Naive thymus-derived CD8-positive, alpha-beta T cell (primary cell): ENCODE measurements at places on chromosomes 4 and X.

DNA sequence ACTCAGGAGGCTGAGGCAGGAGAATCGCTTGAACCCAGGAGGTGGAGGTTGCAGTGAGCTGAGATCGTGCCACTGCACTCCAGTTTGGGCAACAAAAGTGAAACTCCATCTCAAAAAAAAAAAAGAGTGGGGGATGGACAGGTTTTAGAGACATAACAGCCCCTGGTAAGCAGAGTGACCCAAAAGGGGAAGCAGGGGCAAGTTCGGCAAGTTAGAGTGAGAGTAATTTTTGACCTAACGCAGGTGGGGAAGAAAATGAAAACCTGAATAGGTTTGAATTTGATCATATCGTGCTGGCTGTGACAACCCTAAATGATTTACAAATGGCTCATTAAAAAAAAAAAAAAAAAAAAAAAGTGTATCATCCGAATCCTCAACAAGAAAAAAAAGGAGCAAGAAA, 25.7 kb upstream of the TMEM131L start:
- no peak for DNase-seq

GRCh38 chr4:188012426-188012945, 16.9 kb downstream of the ZFP42 start:
- no peak for DNase-seq

DNA sequence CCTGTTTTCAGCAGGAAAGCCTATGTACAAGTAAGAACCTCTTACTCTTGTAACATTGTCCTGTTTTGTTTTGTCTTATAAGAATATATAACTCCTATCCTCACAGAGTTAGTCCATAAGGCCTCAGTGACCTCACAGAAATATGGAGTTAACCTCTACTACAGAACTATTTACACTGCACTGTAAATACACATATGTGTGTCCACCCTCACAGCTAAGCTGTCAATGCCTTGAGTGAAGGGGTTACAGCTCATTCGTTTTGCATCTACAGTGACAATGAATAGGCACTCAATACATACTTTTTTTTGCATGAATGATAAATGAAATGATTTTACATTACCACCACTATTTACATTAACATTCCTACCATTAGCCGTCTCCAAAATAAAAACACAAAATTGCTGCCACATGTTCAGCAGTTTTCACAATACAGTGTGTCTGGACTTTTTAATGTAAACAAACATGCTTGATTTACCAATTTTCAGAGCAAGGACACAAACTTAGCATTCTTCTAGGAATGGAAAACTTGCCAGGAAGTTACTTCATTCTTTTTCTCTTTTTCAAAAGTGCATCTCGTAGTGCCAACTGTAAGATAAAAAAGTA, 9.5 kb upstream of the NAAA start:
- DNase-seq, result no peak

DNA sequence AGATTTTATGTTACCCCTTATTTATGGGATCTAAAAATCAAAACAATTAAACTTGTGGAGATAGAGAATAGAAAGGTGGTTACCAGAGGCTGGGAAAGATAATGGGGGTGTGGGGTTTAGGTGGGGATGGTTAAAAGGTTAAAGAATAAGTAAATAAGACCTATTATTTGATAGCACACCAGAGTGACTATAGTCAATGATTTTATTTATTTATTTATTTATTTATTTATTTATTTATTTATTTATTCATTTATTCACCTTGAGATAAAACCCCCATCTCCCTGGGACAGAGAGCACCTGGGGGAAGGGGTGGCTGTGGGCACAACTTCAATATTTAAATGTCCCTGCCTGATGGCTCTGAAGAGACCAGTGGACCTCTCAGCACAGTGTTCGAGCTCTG, 66.1 kb downstream of the UGT2A3 start:
- no peak for DNase-seq

DNA sequence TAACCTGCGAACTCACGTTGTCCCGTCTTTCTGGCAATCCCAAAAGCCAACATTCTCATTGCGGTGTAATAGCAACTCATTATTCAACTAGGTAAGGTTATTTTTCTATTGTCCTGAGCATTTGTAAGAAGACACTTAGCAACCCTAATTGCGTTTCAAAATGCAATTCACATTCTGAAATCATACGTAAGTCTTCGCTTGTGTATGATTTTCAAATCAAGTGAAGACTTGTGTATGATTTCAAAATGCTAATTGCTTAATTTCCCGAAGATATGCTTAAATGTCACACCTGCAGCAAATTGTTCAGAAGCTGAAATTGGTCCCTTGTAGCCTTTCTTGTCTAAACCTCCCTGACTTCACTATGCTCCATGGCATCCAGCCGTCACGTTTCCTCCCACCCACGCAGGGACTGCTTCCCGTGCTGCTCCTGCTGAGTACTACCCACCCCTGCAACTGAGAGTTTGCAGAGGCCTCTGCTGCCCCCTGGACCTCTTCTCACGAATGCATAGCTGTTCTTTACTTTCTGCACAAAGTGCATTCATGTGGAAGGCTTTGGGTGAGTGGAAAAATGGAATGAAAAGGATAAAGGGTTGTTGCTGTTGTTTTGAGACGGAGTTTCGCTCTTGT, 40.8 kb upstream of the CLDN24 start:
- DNase-seq, result no peak

DNA sequence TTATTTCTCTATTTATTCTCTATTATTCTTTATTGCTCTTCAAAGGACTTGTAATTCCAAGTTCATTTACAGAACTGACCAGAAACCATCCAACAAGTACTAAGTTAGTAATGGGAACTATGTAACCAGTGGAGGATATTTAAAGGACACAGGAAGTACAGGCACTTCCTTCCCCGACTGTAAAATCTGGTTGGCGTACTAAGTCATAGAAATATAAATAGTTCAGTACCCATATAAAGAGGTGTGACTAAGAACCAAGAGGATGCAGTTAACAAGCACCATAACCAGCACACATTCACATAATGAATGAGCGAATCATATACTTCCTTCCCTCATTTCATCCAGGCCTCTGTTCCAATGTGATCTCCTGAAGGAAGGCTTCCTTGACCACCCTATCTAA, 3.6 kb upstream of the EIF4E start:
- no peak for DNase-seq

DNA sequence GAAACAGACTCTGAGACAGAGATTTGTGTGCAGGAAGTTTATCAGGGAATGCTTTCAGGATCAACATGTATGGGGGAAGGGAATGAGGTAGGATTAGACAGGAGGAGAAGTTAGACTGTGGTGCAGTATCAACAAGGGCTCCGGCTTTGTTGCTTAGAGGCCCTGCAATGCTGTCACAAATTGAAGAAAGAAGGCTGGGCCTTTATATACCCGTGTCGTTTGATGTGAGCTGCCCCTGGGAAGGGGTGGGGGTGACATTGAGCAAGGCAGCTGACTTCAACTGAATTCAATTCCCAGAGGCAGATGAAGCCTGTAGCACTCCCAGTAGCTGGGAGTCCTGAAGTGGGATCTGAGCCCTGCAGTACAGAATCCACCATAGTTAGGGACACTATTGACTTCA, 29.5 kb upstream of the USP9X start:
- no peak for DNase-seq
